Frontal cortex (tissue), 4 donors: ENCODE measurements at places on chromosomes 6 and 20. TPM values are rescaled to one million over a fixed set of nuclear protein-coding genes. Genes with fewer than 3 reads are reported as not detected.

- no peak for DNase-seq
These were observed 278.5 kb downstream of the BMP7 start for GRCh38 chr20:56987986-56988385.

GRCh38 chr6:42047790-42048405 lies 2.4 kb upstream of the TAF8 start:
- no peak for DNase-seq

GRCh38 chr6:33745548-33745947 lies 1.2 kb downstream of the IP6K3 start:
- DNase-seq: no peak

- DNase-seq: no peak
These were observed 4.9 kb upstream of the UBE2J1 start for GRCh38 chr6:89357390-89357789.

- no peak for DNase-seq
These were observed 29.7 kb upstream of the AFDN start for GRCh38 chr6:167797011-167797471.

- DNase-seq: no peak
These were observed 5.1 kb downstream of the BTN2A2 start for GRCh38 chr6:26388014-26388413.

- DNase-seq: no peak
These were observed 32.7 kb upstream of the HCRTR2 start for GRCh38 chr6:55141611-55142010.

DNA sequence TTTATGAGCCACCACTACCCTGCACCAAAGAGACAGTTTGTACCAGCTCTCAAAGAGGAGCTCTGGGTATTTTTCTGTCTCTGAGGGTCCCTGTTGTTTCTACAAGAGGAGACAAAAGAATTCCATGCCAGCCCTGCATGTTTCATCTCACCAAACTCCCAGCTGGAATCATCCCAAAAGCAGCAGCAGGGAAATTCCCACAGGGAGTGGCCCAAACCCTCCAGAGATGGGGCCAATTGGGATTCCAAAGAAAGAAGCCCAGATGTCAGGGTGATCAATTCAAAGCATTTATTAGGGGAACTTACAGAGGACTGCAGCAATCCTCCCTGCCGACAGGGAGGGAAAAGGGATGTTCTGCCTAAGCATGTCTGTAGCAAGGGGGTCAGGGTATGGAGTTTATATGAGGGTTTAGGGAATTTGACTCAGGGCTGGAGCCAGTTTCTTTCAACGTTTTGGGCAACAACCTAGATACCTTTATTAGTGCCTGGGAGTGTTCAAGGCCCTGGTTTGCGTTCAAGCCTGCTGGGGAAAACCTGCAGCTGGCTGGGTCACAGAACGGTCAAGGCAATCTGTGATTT lies 47.2 kb downstream of the MUC22 start:
- no peak for DNase-seq

DNA sequence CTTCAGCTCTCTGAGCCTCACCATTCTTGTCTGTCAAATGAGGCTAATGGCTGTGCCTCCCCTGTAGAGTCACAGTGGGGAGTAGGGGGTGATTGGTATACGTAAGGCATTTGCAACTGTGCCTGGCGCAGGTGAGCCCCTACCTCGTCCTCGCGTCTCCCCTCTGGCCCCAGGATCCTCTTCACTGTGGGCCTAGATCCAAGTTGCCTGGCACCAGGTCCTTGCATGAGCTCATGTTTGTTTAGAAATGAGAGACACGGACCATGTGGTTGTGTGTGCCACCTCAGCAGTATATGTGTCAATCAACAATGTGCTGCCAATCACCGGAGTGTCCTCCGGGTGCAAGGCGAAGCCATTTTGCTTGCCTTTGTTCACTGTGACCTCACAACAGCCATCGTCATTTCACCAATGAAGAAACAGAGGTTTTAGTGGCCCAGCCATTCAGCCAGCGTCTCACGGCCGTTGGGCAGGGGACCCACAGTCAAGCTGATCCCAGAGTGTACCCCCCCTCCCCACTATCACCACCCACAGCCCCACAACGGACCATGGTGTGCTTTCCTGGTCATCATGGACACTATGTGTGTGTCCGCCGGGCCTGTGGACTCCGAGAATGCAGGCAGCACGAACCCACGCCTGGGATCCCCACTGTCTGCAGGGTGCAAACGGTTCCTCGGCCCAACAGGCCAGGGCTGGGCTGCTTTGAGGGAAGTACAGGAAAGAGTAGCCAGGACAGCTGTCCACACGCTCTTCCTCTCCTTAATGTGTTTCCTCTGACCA lies 35.9 kb upstream of the STX16 start:
- DNase-seq: no peak

DNA sequence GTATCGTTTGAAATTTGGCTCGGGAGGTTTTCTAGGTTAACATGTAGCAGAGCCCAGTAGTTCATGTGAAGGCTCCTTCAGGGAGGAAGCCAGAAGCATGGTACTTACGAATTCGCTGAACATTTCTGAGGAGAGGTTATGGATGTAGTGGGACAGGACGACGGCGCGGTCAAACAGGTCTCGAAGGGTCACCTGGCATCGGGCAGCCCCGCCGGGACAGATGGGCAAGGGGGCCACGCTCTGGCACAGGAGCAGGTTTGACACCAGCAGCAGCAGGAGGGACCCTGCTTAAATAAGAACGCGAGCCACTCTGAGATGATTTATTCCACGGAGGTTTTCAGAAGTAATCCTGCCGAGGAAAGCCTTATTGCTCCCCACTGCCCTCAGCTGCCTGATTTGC lies 2.5 kb downstream of the PRL start:
- no peak for DNase-seq

- DNase-seq: peak; percentile 7
These were observed 79.4 kb downstream of the ROS1 start for GRCh38 chr6:117346142-117346930.

DNA sequence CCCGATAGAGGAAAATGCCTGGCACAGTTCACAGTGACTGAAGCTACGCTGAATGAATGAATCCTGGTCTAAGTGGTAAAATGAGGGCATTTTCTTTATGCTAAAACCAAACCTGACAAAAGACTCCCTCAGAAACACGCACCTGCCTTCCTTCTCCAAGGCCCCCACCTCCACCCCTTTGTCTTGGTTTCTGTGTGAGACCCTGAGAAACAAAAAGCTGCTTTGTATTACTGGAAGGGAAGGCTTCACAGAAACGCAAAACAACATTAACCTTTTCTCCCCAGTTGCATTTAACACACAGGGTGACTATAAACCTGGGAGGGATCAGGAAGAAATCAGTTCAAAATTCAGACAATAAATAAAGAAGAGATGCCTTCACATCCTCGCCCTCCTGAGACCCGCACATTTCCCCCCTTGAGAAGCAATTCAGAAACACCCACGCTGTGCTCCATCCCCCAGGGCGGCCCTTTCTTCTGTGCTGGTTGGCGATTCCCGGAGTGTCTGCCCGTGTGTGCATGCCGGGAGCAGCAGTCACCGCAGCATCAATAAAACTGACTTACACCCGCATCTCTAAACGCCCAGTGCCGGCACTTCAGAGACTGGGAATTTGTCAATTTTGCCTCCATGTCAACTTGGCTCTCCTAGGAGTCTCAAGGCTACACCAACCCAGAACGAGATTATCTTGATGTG lies 67.2 kb upstream of the TRAF3IP2 start:
- no peak for DNase-seq

DNA sequence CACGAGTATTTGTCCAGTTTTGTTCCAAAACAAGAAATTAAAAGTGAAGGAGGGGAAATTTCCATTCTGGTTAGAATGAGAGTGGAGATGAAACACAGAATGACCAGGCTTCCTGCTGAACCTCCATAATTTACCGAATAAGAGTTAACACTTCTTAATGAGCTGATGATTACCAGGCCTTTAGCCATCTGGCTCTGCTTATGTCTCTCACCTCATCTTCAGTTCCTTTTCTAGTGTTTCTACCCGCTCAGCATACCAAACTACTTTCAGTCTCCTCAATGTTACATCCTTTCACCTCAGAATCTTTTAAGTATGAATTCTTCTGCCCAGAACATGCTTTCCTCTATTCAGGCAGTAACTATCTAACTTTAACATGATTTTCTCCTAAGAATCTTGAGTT lies 209.0 kb upstream of the RSPO3 start:
- no peak for DNase-seq

DNA sequence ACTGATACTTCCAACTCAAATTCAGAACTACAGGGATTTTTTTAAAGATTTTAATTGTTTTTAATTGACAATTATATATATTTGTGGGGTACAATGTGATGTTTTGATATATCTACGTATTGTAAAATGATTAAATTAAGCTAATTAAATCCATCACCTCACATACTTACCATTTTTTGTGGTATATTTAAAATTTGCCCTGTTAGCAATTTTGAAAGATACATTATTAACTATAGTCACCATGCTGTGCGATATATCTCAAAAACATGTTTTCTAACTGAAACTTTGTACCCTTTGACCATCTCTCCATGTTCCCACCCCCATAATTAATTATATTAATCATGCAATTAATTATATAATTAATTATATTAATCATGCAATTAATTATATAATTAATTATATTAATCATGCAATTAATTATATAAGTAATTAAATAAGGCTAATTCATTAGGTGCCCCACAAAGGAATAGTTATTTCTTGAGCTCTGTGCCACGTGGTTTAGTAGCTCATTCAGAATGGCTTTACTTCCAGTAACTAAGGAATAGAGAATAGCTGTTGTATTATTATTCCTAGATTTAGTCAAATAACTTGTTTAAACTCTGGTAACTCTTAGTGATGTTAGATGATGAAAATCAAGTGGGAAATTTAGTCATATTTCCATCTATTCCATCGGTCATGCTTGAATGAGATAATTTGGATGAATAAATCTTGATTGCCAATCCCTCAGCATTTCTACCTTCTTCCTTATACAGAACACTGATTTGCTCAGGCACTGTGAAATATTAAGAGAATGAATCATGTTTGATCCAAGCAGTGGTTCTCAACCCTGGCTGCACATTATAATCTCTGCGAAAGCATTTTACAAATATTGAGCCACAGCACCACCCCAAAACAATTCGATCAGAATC lies 25.1 kb downstream of the LOC128125822 start:
- no peak for DNase-seq

DNA sequence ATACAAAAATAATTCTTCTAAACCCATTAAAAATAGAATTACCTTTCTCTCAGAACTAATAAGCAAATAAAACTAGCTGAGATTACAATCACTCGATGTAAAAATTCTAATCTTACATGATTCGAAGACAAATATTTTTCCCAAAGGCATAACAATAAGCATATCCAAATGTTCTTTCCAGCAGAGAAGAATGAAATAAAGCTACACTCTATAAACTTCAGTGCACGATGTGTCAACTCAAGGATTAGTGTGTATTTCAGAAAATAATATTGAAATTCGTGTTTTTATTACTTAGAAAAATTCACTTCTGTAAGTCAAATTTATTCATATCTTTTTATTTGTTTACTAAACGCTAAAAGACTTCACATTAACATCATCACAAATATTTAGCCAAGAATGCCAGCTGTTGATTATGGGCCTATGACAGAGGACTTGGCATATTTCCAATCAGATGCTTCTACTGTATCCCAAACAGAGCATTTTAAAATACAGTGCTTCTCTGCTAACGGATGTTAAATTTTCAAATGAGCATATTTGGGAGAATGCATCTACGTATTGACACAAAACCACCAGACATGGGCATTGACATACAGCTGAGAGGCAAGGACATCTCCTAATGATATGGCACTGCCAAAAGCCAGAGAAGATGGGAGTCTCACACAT lies 54.7 kb upstream of the PDE7B start:
- DNase-seq: no peak

GRCh38 chr6:136751991-136752390 lies 40.3 kb downstream of the MAP3K5 start:
- DNase-seq: no peak

- no peak for DNase-seq
These were observed 137.6 kb upstream of the MARCKS start for GRCh38 chr6:113719545-113719944.

DNA sequence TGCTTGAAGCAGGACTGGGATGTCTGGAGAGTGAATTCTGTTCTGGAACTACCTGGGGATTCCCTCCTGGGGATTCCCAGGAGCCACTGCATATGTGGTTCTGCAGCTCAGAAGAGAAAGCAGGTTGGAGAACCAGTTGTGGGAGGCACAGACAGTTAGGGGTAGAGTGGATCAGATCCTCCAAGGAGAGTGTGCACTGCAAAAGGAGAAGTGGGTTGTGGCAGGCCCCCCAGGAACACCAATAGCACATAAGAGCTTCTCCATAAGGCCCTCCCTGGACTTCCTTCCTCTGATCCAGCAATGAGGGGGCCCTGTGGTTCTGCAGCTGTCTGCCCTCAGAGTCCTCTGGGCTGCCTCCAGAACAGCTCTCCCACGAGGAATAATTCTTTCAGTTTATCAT lies 369.2 kb upstream of the CNR1 start:
- DNase-seq: no peak

- no peak for DNase-seq
These were observed 19.0 kb downstream of the CEP85L start for GRCh38 chr6:118632359-118632758.

- DNase-seq: no peak
These were observed 39.7 kb upstream of the PPP1R3G start for GRCh38 chr6:5045416-5045815.

GRCh38 chr20:53413186-53413631 lies 180.4 kb downstream of the ZNF217 start:
- DNase-seq: no peak

- no peak for DNase-seq
These were observed 28.6 kb downstream of the CEP43 start for GRCh38 chr6:167027772-167028171.

GRCh38 chr6:149247385-149247763 lies 70.1 kb upstream of the TAB2 start:
- DNase-seq: no peak

DNA sequence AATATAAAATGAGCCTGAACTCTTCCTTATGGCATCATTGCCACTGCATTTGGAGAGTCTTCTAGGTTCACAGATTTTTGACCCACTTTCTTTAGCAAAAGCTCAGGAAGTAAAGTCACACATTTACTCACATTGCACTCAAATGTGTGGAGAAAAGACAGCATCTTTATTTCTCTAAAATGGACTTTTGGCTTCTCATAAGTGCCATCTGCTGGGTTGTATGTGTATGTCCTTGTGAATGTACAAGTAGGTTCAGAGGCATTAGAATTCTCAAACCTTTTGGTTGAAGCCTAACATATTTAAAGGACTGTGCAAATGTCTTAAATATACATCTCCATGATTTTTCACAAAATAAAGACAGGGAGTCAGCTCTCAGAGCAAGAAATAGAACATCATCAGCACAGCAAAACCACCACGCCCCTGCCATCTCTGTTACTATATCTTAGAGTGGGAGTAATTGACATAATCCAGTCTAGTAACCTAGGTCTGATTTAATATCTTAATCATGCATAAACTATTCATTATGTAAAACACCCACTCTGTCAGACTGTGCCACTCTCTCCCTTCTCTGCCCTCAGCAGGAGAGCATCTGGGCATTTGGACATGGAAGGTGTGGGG lies 42.2 kb upstream of the SPTLC3 start:
- no peak for DNase-seq

Gene IER3
- total RNA-seq: 2.4 TPM

Gene ABRACL
- total RNA-seq: 55.4 TPM

Gene HSPA1L
- total RNA-seq: 5.7 TPM

Gene CCN5
- total RNA-seq: not detected

Gene CASP8AP2
- total RNA-seq: 46.1 TPM

Gene RBM38
- total RNA-seq: 10.6 TPM

Gene METTL24
- 2.0 TPM for total RNA-seq

Gene SLA2
- total RNA-seq: under 0.01 TPM
